ENCODE measurements at places on chromosomes 2 and 18.

GRCh38 chr18:59416818-59417217 lies 57.8 kb upstream of the LMAN1 start:
- no peak for DNase-seq

DNA sequence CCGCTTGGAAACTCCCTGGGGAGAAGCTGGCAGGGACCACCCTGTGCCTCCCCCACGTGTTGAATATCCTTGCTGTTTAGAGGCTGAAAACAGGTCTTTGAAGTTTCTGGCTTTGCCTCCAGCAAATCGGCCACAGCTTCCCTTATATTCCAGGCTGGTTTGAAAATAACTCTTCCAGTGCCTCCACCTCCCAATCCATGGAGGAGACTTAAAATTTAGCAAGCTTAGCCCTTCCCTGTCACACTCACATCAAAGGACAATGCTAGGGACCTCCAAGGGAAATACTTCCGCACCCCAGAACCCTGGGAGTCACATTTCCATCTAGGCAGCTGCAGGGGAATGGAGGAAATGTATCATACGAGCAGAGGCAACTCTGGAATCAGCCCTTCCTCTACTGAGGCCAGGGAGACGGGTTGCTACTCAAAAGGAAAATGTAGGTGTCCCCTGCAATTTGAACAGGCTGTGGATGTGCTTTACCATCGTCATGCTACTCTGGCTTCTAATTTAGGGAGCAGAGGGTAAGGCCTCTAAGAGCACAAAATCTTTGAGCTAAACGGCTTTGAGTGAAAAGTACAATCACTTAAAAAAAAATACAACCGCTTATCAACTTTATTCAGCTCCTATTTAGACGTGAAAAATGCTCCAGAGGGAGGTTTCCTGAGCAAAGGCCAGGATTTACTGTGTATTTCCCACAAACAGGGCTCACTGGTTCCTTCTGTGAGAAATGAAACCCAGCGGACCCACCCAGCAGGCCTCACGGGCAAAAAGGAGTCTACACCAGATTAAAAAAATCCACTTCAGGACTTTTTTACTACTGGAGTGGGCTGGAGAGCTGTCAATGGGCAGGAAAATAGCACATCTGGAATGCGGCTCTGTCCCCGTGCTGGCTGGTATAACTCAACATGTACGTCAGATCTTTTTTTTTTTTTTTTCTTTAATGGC lies 49.4 kb upstream of the PKDCC start:
- peak; percentile 70 for DNase-seq

DNA sequence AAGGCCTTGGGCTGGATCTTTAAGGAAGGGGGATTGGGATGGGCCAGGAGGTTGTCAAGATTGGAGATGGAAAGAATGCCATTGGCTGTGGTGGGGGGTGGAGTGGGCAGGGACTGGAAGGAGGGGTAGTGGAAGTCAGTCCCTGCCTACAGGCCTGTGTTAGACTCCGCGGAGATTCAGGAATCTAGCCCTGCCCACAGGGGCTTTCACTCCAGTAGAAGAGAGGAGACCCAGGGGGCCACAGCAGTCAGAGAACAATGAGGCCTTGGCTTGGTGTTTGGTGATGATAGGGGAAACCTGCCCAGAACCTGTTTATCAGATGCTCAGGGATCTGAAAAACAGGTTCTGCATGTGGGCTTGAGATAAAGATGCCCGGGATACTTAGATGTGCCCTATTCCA lies 6.1 kb downstream of the STEAP3 start:
- no peak for DNase-seq

- DNase-seq, result peak; percentile 57
Measured at GRCh38 chr2:109663721-109664120, 49.6 kb downstream of the SOWAHC start.

DNA sequence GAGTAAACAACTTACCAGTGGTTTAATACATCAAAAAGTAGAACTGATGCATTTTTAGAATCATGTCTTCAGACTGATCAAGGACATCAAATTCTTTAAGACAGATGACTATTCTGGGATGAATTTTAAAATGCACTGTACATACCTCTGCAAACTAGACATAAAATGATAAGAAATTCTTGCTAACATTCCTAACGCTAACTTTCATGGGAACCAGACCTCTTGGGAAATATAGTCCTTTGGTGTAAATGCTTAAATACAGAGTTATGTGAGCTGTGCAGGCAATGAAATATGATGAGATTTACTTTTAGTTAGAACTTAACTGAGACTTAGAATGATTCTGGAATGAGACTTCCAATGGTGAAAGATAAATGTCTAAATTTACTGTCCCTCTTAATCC lies 562.0 kb downstream of the NR4A2 start:
- no peak for DNase-seq

GRCh38 chr2:65064728-65065552 lies 8.7 kb downstream of the CEP68 start:
- DNase-seq, result peak; percentile 56

DNA sequence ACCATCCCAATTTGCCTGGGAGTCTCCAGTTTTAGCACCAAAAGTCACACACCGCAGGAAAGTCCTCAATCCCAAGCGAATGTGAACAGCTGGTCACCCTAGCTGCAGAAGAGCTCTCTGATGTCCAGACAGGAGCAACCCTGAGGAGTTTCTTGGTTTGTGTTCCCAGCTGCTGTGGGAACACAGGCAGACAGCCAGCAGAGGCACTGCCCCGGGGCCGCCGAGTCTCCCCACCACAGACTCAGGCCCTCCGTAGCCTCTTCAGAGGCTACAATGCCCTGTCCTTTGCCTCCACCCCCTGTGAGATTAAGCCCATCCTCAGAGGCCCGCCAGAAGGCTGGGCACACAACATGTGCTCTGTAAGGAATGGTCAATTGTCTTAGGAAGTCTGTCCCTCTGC lies 111.5 kb downstream of the TTC32 start:
- no peak for DNase-seq

GRCh38 chr2:35099342-35099741 lies 1256.2 kb upstream of the CRIM1 start:
- DNase-seq, result no peak

GRCh38 chr18:34744569-34744968 lies 34.5 kb downstream of the DTNA start:
- no peak for DNase-seq

Data from muscle of arm (tissue), 14 donors.